Naive thymus-derived CD4-positive, alpha-beta T cell (primary cell): ENCODE measurements at places on chromosomes 1 and 21.
A peak's percentile ranks its signal among the peaks of the same experiment; 100 is the strongest.

DNA sequence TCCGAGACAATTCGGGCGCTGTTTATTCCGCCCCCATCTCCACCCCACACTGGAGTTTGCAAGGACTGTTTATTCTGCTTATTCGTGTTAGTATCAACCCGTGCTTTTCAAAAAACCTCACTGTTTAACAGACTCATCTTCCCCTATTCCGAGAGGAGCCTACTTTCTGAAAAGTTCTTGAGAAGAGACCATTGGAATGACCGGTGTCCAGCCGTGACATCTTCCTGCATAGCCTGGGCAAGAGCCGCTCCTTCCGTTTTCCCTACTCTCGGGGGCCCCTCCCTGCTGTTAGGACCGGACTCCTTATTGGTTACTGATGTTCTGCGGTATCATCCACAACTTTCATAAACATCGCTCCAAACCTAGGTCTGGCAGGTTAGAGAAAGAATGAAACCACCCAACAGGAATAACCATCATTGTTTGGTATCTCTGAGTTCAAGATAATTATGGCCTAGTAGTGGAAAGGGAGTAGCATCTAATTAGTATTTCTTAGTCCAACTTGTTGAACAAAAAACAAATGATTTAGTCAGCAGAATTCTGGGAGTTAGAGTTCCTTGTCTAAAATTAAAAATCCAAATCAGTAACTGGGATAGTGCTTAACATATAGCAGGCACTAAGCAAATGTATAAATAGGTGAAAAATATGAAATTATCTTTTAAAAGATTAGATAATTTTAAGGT, 837 bp downstream of the STXBP3 start:
- DNase-seq, result no peak

DNA sequence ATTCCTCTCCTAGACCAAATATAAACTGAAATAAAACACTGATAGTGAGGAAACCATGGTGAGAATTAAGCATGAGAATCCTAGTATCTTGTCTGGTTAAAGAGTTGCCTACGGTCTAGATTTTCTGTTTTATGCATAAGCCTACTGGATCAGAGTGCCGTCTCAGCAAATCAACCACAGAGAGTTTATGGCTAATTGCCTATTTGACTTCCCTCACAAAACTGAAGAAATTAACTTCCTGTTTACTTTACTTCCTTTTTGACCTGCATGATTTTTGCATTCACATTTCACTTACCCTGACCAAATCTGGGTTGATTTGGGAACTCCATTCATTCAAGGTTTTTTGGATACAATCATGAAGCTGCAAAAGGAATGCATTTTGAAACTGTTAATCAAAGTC, 5.0 kb downstream of the GCLM start:
- DNase-seq, result no peak

DNA sequence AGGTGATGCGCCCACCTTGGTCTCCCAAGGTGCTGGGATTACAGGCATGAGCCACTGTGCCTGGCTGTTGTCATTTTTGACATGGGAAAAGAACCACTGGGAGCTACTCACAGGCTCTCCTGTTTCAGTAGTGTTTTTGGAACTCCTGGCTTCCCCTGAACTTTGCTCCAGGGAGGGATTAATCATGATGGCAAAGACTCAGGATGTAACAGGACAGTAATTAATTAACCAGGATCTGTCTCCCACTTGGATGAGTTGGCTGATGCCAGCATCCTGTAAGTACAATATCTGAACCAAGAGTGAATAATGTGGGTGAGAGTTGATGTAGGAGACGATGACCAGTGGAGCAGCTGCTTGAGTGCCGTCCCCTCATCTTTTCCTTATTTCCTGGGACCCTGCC, 4.9 kb downstream of the SFT2D2 start:
- no peak for DNase-seq

DNA sequence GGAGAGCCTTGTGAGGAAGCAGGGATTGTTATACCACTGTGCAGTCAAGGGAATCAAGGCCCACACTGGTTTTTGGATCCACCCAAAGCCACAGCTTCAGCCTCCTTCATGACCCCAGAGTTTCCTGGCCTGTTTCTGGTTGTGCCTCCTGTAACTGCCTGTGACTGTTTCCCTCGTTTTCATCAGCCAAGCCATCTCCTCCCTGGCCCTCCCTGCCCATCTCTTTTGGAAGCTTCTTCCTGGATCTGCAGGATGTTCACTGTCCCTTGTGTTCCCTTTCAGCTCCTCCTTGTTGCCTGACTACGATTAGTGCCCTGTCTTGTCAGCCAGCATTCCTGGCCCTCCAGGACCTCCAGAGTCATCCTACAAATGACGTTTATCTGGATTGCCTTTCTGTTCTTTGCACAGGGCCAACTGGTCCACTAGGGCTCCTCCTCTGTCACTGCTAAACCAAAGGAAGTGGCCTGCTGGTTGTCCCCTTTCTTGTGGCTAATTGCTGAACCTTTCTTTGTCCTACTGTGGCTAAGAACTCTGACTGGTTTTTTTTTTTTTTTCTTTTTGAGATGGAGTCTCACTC, 17.9 kb downstream of the SFT2D2 start:
- DNase-seq, result no peak

GRCh38 chr1:12184008-12184681, 17.4 kb downstream of the TNFRSF1B start:
- DNase-seq, result no peak

DNA sequence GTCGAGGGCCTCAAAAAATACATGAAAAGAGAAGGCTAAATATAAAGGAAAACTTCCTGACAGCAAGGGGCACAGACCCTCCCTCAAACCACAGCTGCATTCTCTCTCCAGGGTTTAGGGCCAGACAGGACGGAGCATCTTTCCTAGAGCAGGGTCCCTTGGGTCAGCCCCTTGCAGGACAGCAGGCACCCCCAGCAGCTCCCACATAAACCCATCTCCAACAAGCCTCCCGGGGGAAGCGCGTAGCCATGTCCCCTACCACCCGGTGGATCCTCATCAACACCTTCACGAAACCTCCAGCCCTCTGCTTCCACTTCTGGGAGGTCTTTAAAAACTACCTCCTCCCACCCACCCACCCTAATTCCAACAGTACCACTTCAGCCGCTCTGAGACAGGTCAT, 59.5 kb downstream of the CD46 start:
- DNase-seq, result no peak

- no peak for DNase-seq
Measured at GRCh38 chr21:39720126-39720778, 24.7 kb upstream of the IGSF5 start.

DNA sequence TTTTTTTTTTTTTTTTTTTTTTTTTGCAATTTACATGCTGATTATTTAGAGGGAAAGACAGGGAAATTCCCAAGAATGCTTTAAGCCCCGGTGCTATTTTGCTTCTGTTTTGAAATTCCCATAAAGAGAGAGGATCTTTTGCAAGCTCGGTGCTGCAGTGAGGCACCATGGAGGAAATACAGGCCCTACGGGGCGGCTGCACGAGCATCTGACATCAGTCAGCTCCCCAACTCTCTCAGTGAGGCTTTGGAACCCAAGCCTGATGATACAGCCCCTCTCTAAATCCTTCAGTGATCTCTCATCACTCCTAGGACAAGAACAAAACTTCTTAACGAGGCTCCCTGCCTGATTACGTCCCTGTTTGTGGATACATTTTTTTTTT, 791 bp upstream of the CHI3L1 start:
- no peak for DNase-seq

DNA sequence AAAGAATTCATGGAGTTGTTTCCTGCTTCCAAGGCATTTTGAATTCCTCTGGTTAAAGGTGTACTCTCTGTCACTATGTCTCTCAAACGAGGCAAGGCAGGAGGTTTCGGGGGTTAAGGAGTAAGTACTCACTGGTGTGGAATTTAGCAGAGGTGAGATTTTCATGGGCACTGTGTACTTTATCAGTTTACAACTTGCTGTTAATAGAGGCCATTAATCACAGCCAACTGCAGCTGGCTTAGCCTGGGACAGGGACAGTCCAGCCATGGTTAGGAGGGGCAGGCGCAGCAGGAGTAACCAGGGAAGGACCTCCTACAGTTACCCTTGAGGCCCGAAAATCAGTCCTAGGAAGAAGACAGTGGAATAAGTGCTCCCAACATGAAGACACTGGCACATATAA, 18.1 kb upstream of the TMEM9 start:
- no peak for DNase-seq

- no peak for DNase-seq
Measured at GRCh38 chr1:22457345-22457744, 5.7 kb downstream of the ZBTB40 start.

DNA sequence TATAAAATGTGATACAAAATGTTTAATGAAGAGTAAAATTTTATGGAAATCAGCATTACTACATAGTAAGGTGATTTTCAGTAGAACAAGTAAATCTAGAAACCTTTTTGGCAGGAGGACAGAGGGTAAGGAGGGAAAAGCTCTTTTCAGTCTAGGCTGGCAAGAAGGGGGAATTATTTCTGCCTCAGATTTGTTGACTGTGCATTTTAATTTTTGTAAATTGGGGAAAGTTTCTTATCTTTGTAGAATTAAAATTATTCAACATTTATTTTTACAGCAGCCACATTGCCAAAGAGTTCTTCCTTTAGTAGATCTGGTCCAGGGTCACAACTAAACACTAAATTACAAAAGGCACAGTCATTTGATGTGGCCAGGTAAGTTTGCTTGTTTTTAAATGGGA, 109.2 kb downstream of the ITSN1 start:
- DNase-seq, result no peak

DNA sequence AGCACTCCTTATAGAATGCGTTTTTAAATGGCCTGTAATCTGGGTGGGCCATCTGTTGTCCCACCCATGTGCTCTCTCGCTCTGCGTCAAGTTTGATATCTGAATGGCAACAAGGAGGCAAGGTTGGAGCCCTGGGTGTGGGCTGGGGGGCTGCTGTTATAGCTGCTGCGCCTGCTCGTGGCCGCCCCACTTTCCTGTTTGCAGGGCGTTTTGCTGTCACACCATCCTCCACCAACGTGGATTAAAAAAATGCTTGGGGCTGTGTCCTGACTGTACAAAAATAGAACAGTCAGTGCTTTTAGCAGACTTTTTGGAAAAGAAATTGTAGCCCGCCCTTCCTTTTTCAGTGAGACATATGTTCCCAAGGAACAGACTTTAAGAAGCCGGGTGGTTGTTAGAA, 25.4 kb downstream of the UMODL1 start:
- no peak for DNase-seq

- no peak for DNase-seq
Measured at GRCh38 chr1:162916407-162916806, 55.4 kb upstream of the CCDC190 start.

DNA sequence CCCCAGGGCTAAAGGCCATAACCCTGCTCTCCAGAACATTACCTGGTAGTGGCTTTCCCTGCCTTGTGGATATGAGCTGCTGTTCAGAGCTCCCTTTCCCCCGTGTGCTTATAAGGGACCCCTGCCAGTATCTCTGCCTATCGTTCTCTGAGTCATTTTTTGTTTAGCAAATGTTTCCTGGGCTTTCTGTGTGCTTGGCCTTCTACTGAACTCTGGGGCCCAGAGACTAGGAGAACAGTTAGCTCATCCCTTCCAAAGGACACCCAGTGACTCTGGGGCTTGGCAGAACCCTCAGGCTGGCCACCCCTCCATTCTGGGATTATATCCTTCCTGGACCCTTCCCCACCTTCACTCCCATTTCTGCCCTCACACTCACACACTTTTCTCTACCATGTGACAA, 80.8 kb upstream of the POU3F1 start:
- no peak for DNase-seq

DNA sequence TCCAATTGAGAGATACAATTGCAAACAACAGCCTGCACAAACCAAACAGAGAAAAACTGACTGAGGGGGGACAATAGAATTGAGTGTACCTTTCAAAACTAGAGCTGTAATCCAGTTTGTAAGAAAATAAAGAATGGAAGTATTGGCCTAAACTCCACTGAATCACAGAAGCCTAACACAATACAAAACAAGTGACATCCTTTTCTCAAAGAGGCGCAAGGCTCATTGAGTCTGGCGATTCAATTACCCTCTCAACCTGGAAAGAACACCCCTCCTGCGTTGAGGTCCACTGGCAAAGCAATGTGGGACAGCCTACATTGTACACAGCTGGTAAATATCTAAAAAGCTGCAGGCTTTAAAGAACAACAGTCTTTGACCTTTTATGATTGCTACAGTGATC, 182.6 kb downstream of the DPYD start:
- no peak for DNase-seq

DNA sequence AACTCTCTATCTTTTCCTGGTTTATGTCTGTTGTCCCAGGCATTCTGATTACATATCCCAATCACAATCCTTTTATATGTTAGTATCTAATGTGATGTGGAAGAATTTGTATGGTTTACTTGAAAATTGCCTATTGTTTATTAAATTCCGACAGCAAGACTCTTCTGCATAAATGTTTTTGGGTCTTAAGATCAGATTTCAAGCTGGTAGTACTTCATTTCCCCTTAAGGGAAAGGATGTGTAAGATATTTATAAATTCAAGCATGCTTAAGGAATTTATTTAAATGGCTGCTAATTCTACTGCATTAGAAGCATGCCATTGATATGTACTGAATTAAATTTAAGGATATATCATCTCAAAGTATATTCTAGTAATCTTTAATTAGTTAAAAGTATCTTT, 20.4 kb upstream of the GPR88 start:
- no peak for DNase-seq

DNA sequence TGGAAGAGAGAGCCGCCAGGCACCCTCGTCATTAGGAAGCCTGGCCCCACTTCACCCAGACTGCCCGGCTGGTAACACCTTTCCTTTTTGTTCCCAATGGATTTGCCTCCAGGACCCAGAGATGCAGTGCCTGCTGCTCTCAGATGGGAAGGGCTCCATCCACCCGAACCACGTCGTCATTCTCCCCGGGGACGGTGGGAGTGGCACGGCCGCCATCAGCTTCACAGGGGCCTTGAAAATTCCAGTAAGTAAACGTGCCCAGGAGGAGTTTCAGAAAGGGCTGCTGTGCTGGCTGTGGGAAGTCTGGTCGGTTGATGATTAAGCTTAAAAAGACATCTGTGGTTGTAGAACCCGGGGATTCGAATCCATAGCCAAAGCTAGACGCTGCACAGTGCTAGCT, 45.2 kb downstream of the SLC37A1 start:
- DNase-seq, result no peak

GRCh38 chr1:90973897-90974798, 47.7 kb downstream of the ZNF644 start:
- DNase-seq, result no peak

GRCh38 chr1:30572192-30572591, 151.2 kb downstream of the MATN1 start:
- no peak for DNase-seq

- no peak for DNase-seq
Measured at GRCh38 chr21:37886120-37886519, 30.1 kb downstream of the KCNJ6 start.

GRCh38 chr1:99766378-99766800, at the start of gene FRRS1:
TSS of gene FRRS1 (minus strand) at chr1:99766635. CDS start at chr1:99748768, 17,867 bp downstream.
- DNase-seq, result peak; percentile 40
